ENCODE measurements at places on chromosomes 5 and 9.
A peak's percentile ranks its signal among the peaks of the same experiment; 100 is the strongest.

DNA sequence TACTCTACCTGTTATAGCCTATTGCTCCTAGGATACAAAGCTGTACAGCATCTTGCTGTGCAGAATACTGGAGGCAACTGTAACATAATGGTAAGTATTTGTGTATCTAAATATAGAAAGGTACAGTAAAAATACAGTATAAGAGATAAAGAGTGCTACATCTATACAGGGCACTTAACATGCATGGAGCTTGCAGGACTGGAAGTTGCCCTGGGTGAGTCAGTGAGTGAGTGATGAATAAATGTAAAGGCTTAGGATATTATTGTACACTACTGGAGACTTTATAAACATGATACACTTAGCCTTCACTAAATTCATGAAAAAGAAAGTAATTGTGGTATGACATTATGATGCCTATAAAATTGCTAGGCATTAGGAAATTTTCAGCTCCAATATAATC, 65.5 kb upstream of the OSMR start:
- DNase-seq, result no peak

GRCh38 chr5:17316970-17317459, 99.6 kb downstream of the BASP1 start:
- no peak for DNase-seq

- no peak for DNase-seq
Measured at GRCh38 chr9:83489961-83490360, 48.2 kb downstream of the FRMD3 start.

DNA sequence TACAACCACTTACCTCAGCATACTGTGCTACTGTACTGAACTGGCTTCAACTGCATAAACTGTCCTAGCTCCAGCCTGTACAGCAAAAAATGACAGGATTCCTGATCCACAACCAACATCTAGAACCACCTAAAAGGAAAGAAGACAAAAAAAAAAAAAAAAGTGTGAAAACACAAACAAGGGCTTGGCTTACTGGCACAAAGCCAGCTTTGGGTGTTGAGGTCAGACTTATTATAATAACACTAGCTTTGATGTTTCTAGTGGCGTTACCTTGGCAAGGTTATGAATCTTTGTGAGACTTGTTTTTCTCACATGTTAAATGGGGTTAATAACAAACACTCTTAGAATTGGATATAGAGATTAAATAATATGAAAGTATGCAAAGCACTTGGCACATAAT, 148.5 kb upstream of the PUM3 start:
- no peak for DNase-seq

GRCh38 chr5:173330338-173331206, 2.4 kb upstream of the STC2 start:
- no peak for DNase-seq

DNA sequence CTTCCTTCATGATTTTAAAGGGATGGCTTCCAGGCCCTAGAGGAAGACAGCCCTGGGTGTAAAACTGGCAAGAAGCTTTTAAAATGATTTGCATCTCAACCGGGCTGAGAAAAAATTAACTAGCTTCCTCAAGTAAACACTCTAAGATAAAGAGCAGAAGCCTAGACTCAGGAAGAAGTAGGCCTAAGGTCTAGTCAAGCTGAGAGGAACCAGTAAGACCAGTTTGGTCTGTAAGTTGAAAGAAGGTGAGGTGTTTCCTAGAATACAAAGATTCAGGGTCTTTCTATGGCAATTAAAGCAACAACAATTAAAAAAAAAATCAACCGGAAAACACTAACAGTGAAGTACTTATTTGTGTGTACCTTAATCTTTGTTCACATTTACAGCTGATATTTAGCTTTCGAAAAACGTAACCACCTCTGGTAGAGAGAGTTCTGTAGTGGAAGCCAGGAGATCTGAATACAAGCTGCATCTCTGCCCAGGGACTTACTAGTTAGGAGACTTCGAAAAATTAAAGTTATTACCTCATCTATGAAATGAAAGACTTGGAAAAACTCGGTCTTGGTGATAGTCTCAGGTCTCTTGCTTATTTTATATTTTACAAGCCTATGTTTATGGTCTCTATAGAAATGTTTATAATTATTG, 75.7 kb downstream of the TUSC1 start:
- DNase-seq, result no peak

DNA sequence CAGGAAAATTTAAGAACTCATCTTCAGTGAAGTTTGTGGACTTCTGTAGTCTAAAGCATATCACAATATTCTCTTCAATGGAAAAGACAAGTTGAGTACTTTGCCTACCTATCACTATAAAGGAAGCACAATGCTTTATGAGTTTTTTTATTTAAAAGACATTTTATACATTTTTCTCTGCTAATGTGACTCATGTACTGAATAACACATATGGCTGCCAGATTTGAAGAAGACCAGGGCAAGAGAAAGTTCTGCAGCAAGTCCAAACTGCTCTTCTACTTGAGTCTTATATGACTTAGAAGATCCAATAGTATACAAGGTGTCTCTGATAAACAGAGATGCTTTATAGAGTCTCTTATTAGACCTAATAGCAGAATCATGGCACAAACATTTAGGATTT, 978.4 kb downstream of the TLE4 start:
- no peak for DNase-seq

GRCh38 chr5:175743676-175744210, 85.9 kb downstream of the HRH2 start:
- DNase-seq, result no peak

GRCh38 chr5:5078009-5078897, 61.9 kb upstream of the ADAMTS16 start:
- no peak for DNase-seq

- peak; percentile 38 for DNase-seq
Measured at GRCh38 chr5:39080597-39081204, 6.5 kb upstream of the RICTOR start.

Data from femur (tissue), 1 donor.